MCF 10A (cell line): ENCODE measurements at places on chromosomes 1 and 21.
A peak's percentile ranks its signal among the peaks of the same experiment; 100 is the strongest.

- DNase-seq: no peak
Observed at GRCh38 chr21:27954543-27955165, 987.8 kb upstream of the ADAMTS5 start.

DNA sequence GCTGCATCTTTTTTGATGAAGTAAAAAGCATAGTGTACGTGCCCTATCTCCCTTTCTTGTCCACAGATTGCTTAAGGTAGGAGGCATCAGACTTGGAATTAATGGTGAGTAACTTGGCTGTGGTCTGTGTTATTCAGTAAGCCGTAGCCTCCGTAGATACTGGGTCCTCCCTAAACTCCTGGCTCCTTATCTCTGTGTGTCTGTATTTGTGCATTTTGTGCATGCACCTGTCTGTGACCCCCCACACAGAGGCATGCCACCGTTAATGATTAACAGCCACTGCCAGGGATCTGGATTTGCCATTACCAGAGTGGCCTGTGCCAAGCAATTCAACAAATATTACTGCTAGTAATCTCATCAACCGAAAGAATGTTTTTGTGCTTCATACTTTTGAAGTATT lies 31.9 kb downstream of the MAP3K21 start:
- no peak for DNase-seq

DNA sequence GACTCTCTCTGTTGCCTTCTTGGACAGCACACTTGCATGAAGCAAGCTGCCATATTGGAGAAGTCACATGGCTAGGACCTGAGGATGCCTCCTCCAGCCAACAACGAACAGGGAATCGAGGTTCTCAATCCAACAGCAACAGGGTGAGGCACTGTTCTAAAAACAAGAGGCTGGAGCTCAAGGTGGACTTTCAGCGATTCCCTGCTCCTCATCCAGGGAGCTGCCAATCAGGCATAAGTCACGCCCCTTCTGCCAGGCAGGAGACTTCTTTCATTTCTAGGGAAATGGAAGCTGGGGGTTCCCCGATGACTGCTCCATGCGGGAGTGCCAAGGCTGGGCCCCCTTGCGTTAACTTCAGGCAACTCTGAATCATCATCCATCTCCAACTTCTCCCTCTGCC lies 22.7 kb upstream of the IFNAR1 start:
- peak; percentile 59 for DNase-seq

DNA sequence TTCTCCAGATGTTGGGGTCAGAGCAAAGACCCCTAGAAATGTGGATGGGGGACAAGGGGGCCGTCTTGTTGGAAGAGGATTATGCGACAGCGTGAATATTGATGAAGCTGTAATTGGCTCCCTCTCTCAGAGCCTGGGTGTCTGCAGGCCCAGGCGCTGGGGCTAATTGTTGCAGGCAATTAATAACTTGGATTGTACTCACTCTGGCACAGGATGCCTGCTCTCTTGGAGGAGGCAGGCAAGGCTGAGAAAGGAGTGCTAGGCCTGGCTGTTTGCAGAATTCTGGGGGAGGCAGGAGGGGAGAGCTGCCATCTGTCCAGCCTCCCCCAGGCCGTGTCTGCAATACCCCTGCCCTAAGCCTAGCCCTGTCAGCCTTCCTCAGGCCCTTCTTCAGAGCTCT lies 4.1 kb upstream of the DISP3 start:
- DNase-seq: no peak

GRCh38 chr1:89754518-89754917 lies 66.3 kb upstream of the LRRC8D start:
- peak; percentile 24 for DNase-seq

DNA sequence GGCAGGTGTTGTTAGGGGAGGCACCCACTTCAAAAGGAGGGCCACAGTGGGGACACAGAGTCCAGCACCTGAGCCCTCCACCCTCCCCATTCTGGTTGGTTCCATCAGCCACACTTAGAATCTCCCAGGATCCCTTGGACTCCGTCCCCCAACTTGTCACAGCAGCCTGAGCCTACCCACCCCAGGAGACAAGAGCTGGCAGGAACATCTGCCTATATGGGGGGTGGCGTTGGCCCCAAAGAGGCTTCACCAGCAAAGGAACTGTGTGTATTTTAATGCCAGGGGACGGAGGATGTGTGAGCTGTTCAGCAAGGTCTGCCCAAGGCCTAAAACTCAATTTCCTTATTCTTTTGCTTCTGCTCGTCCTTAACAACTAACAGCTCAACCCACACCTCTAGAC lies 86.4 kb upstream of the TMEM51 start:
- DNase-seq: no peak

DNA sequence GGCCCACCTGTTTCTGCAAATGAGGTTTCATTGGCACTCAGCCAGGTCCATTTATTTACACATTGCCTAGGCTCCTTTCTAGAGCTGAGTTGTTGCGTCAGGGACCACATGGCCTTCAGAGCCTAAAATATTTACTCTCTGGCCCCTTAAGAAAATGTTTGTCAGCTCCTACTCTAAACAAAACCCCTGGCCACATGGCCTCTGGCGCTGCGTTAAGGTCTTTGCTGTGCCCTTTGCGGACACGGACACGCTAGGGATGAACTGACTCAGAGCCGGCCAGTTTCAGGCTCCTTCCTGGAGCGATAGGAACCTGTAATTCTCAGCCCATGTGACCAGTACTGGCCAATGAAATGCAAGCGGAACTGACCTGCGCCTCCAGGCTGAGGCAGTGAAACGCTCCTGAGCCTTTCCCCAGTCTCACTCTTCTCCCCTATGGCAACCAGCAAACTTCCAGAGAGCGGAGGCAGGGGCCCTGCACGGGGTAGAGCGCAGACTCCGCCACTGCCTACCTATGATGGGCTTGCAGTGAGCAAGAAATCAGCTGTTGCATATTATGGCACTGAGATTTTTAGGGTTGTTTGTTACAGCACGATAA lies 160.3 kb downstream of the ETS2 start:
- DNase-seq: peak; percentile 8

DNA sequence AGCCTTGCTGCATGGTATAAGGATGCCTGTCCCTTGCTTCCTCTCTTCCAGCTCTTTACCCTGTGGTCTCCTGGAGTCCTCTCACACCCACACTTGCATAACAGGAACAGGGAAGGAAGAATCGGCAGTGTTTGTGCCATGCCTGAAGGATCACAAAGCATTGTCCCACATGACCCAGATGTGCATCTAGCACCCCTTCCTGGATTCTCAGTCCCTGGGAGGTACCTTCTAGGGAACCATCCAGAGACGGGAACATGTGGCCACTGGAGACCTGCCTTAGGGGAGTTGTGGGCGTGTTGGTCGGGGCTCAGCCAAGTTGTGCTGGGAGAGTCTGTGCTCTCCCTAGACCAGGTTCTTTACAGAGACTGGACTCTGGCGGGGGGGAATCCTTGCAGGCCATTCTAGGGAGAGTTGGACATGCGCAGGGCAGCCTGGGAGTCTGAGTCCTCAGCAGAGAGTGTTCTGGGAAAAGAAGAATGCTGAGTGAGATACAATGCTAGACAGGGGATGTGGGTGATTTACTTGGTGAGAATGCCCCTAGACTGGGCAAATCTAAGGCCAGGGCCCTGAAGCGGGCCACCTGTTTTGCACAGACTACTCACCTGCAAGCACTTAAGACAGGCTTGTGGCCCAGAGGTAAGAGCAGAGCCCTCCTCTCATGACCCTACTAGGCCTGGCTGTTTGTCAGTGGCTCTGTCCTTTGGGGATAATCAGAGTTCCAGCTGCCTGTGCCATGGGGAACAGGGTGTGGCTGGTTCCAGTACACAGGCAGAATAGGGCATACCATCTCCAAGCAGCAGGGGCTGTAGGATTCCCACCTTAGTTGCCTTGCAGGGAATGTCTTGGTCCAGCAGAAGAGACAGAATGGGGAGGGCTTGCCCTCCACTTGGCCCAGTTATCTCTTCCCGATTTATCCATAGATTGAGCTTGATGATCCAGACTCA lies 89.8 kb downstream of the MAN1C1 start:
- no peak for DNase-seq

DNA sequence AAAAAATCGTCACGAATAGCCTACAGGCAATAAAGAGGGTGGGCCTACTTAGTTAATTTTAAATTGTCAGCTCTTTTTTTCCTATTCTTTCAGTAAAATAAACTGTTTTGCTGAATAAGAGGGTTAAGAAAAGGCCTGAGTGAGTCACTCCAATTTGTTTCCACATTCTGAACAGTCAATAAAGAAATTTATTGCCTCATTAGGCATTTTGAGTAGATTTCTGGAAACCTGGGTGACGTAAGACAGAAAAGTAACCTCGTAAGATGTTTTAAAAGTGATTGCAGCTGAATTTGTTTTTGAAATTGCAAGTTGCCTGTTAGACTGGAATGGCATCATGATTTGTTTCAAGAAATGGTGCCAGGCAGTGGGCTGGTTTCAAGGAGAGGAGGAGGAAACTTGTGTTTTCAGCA lies 439.3 kb downstream of the USP25 start:
- DNase-seq: no peak

- DNase-seq: peak; percentile 36
Observed at GRCh38 chr1:222387007-222387814, 160.7 kb downstream of the HHIPL2 start.

DNA sequence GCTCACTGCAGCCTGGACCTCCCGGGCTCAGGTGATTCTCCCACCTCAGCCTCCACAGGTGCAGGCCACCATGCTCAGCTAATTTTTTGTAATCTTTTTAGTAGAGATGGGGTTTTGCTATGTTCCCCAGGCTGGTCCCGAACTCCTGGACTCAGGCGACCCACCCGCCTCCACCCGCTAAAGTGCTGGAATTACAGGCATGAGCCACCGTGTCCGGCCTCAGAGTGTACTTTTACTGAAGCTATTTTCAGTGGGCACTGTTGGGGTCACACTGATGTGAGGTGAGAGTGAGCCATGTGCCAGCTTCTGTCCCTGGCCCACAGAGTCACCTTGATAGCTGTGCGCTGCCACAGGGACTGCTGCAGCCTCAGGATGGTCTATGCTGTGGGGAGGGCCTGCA lies 25.3 kb upstream of the HHAT start:
- no peak for DNase-seq
